ENCODE measurements at places on chromosomes 12 and 14.

DNA sequence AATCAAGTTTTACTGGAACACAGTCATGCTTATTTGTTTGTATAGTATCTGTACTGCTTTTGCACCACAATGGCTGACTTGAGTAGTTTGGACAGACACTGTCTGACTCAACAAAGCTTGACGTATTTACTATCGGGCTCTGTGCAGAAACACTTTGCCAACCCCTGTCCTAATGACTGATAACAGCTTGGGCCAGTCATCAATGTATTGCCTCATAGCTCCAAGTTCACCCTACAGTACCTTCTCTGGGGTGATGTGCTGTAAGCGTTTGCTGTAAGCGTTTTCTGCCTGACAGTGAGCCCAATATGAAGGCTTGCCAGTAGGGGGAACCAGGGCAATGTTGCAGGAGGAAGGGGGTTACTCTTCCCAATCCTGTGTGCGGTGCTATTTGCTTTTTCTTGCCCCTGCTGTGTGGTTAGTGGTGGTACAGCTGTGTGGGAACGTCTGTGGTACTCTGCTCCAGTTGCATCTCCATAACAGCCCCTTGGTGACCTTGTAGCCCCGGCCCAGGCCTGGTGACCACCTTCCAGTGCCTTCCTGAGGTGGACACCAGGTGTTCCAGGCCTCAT lies 5.4 kb upstream of the CCDC177 start:
- DNase-seq, result peak; percentile 79

DNA sequence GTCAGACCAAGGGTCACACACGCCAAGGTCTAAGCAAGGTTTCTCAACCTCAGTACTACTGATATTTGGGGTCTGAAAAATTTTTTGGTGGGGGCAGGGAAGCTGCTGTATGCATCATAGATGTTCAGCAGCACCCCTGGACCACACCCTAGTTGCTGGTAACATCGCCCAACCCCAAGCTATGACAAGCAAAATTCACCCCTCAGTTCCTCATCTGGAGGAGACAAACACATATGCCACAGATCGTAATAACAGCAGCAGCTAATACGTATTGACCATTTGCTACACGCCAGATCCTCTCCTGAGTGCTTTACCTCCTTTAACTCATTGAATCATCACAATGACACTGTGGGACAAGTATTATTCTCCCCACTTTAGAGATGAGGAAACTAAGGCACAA lies 46.4 kb downstream of the ACTN1 start:
- DNase-seq, result no peak

DNA sequence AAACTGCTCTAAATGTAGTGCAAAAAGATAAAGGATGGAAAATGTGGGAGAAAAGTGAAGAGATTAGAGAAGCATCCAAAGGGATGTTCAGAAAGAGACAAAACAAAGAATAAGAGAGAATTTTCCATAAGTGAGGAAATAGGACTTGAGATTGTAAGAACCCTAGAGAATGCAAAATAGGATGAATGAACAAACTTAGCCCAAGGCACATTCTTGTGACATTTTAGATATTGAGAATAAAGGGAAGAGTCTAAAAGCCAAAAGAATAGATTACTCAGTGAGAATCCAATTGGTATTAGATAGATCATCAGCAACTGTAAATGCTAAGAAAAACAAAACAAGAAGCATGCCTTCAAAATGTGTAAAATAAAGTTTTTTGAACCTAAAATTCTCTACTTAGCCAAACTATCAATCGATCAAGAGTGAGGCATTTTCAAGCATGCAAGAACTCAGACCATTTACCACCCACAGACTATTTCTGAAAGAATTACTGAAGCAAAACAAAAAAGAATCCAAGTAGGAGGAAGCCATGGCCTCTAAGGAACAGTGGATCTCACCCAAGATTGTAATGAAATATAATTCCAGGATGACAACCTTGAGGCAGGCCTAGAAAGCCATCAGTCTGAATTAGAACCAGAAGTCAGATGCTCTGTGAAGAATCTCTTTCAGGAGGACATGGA lies 33.5 kb downstream of the DYRK2 start:
- DNase-seq, result no peak

DNA sequence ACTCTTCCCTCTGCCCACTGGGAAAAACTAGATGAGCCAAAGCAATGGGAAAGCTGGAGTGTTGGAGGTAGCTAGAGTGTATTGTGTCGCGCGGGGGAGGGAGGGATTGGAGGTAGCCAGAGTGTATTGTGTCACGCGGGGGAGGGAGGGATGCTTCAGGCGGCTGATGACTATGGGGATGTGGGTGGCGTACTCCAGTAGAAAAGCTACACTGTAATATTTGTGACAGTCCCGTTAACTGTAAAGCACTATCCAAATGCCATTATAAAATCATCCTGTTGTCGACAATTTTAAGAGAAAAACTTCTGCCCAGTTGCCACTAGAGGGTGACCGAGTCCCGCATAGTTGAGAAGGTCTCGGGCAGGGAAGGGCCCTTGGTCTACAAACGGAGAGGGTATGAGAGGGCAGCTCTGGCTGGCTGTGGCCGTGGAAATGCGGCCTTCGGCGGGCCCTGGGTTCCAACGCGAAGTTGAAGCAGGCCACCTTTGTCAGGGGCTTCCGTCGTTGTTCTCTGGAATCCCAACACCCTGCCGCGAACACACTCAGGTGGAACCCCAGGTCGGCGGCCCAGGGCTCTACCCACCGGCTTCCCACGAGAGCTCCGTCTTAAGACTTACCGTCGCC lies 15.1 kb upstream of the PLEK2 start:
- peak; percentile 100 for DNase-seq

DNA sequence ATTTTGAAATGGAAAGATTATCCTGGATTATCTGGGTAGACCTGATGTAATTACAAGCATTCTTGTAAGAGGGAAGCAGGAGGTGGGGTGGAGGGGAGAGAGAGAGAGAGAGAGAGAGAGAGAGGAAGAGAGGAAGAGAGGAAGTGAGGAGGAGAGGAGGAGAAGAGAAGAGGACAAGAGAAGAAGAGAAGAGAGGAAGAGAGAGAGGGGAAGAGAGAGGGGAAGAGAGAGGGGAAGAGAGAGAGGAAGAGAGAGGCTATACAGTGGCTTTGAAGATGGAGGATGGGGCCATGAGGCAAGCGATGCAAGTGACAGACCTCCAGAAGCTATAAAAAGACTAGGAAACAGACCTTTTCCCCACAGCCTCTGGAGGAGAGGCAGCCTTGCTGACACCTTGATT lies 13.7 kb upstream of the CHST11 start:
- DNase-seq, result no peak
